ENCODE measurements at places on chromosomes 6 and 20.
A peak's percentile ranks its signal among the peaks of the same experiment; 100 is the strongest.

DNA sequence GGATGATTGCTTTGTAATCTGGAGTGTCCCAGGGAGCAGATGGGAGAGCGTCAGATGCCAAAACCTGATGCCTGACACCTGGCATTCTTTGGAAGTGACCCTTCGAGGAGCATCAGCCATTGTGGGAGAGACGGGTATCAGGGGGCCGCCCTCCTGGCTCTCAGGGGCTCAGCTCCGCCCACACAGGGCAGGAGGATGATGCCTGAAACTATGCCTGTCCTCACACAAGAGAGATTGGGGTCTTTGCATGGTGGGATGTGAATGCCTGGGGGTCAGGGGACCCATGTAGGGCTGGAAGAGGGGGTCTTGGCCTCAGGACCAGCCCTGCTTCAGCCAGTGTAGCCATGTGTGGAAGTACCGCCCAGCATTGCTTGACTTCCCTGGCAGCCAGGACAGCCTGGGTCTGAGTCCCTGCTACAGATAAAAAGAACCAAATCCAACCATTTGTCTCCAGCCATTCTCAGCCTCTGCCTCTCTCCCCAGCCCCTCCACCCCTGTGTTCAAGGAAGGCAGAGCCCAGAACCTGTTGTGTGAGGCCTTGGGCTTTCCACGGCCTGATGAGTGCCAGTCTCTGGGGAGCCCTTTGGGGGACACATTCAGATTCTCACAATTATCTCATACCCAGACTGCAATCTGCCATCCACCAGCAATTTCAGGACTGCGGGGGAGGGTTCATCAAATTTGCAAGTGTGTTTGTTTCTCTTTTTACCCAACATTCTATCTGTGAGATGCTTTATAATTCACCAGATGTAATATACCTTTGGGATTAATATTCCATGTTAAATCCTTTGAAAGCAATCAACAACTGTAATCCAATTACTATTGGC is 371.2 kb downstream of the PREX1 start:
- DNase-seq, result no peak

DNA sequence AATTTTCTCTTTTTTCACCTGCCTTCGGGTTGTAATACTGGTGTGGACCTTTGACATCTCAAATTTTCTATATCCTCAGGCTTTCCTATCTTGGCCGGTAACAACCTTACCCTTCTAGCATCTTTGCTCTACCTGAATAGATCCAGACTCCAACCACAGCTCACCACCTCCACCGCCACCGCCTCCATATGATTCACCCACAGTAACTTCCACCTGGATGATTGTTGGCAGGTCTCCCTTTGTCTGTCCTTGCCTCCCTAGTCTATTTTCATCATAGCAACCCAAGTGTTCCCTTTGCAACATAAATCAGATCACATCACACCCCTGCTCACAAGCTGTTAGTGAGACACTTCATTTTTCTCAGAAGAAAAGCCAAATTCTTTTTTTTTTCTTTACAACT is 525.8 kb upstream of the POU3F2 start:
- no peak for DNase-seq

DNA sequence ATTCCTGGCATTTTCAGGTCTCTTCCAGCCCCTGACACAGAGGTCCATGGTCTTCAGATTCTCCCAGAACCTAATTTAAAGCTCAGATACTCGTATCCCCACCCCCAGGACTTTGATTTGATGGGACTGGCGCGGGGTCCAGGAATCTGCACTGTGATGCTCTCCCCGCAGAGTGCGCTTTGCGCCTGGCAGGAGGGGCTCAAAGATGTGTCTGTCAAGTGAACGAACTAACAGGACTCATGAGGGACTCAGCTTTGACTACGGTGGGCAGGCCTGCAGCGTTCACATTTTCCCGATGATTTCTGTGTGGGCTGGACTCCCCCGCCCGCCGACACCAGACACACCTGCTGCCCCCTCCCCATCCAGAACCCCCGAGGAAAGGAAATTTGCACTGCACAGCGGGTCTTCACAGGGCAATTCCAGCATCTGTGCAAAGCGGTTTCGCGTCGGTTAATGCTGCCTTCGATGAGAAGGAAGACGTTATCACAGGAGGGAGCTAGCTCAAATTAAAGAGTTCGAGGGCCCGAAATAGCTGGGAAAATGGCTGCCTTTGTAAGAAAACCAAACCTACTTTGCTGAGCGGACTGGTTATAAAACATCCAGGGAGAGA is 90.2 kb downstream of the ZDHHC14 start:
- no peak for DNase-seq

DNA sequence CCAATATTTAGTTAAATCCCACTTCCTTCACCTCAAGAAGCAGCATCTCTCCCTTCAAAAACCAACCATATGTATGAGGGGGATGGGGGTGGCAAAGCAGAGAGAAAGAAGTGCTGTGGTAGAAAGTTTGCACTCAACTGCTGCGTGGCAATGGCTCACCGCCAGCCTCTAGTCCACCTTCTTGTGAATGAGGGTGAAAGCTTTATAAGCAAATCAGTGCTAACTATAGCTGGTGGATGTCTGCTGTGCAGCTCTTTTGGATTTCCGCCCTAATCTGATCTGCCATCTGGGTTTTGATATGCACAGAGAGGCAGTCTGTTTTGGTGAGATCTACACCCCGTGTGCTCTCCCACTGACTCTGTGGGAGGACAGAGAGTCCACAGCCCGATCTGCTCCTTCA is 281.2 kb upstream of the SUPT3H start:
- no peak for DNase-seq

GRCh38 chr6:154471609-154472362 is 38.7 kb downstream of the CNKSR3 start:
- no peak for DNase-seq

DNA sequence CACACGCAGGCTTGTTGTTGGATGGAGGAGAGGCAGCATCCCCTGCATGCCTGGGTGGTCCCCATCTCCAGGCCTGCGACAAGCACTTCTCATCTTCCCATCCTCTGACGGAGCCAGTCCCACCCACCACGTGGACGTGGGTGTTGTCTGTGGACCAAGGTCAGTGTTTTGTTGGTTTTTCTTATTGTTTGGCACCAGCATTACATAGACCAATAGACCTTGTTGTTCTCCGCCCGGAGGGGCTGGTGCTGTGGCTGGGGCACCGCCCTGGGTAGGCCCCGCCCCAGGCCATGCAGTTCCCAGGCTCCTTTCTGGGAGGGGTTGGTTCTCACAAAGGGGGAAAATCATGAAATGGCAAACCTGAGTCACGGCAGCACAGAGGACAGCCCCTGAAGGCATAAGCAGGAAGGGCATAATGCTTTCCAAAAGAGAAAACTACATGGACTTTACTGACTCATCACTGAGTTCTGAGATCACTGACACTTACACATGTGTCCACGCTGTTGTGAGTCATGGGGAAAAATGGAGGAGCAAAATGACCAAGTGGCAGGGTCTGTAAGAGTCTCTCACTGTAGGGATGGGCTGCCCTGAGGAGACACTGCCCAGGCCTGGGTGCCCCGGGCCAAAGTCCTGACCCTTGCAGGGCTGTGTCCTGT is 90.8 kb downstream of the THBS2 start:
- no peak for DNase-seq

- DNase-seq, result no peak
Measured at GRCh38 chr6:1164600-1164999, 147.3 kb upstream of the FOXQ1 start.

- no peak for DNase-seq
Measured at GRCh38 chr20:56664796-56665195, 35.7 kb downstream of the TFAP2C start.

GRCh38 chr20:11366660-11367059 is 551.0 kb upstream of the BTBD3 start:
- no peak for DNase-seq

DNA sequence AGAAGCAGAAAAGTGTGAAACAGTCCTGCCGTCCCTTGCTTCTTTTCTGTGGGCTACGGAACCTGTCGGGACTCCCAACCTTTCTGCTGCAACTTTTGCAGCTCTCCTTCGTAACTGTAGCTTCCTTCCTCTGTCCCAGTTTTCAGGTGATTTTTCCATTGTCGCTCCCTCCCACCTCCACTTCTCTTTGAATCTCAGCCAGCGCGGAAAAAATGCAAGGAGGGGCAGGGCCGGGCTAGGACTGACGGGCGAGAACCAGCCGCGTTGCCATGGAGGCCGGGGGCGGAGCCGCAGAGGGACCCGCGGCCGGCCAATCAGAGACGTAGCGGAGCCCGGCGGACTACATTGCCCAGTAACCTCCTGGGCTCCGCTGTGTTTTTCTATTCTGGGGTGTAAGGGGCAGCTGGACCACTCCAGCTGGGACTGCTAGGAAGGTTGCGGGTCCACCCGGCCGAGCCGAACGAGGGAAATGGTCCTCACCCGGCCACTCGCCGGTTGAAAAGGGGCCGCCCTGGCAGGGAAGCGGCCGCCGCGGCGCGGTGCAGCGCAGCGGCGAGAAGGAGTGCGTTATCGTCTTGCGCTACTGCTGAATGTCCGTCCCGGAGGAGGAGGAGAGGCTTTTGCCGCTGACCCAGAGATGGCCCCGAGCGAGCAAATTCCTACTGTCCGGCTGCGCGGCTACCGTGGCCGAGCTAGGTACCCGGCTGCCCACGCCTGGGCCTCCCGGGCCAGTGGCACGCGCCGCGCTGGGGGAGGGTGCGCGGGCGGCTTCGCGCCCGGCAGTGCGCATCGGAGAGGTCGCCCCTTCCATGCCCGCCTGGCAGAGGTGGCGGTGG is at the start of the genes CYP39A1 and SLC25A27:
Gene CYP39A1, minus strand, starts transcription at position 216 of the 836 bp plus-strand sequence. CDS start 236 bp downstream, outside the sequence.
Gene SLC25A27, plus strand, starts transcription at position 373 of the 836 bp plus-strand sequence. Its CDS starts 218 bp downstream, at position 591.
- DNase-seq, result peak; percentile 85

GRCh38 chr6:26130581-26131249 is 43.5 kb downstream of the HFE start:
- no peak for DNase-seq

GRCh38 chr6:159163901-159164370 is 5.3 kb upstream of the FNDC1 start:
- DNase-seq, result no peak

DNA sequence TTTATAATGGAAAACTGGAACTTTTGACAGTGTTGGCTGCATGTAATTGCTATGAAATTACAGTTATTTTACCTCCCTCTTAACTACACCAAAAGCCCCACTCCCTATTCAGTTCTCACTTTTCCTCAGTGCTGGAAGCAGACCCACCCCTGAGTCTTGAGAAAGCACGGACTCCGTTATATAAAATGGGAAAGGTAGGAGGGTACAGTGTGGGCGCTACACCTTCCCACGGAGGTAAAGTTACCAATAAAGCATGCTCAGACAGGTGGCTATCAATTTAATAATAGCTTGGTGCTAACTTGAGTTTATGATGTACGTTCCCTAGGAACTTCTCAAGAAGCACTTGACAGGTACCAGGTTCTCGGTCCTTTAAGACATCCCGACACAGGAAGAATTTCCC is 59.0 kb downstream of the CLIC5 start:
- no peak for DNase-seq

DNA sequence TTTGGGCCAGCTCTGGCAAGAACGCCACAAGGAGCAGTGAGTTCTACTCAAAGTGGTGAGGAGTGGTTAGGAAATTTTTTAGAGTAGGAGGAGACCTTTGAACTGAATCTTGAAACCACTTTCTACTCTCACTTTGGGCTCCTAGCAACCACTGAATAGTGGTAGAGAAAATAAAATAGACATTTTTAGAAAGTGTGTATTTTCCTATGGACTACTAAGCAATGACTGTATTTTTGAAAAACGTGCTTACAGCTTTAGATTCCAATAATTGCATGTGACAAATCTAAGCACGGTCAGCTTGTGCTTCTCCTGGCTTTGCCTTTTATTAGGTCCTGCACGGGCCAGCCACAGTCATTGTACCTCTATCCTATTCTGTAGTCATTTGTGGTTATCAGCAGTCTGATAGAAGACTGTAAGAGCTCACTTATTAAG is 8.7 kb upstream of the IFNGR1 start:
- no peak for DNase-seq

- DNase-seq, result no peak
Measured at GRCh38 chr6:74671558-74672025, 534.3 kb downstream of the COL12A1 start.

- DNase-seq, result no peak
Measured at GRCh38 chr6:38625217-38625616, 14.5 kb downstream of the BTBD9 start.

GRCh38 chr6:37359039-37359438 is 5.3 kb downstream of the RNF8 start:
- no peak for DNase-seq
